ENCODE measurements at places on chromosomes 2 and 18.

- no peak for DNase-seq
Measured at GRCh38 chr2:106124106-106124756, 69.9 kb downstream of the UXS1 start.

- DNase-seq, result no peak
Measured at GRCh38 chr2:236935083-236935482, 150.6 kb upstream of the COPS8 start.

DNA sequence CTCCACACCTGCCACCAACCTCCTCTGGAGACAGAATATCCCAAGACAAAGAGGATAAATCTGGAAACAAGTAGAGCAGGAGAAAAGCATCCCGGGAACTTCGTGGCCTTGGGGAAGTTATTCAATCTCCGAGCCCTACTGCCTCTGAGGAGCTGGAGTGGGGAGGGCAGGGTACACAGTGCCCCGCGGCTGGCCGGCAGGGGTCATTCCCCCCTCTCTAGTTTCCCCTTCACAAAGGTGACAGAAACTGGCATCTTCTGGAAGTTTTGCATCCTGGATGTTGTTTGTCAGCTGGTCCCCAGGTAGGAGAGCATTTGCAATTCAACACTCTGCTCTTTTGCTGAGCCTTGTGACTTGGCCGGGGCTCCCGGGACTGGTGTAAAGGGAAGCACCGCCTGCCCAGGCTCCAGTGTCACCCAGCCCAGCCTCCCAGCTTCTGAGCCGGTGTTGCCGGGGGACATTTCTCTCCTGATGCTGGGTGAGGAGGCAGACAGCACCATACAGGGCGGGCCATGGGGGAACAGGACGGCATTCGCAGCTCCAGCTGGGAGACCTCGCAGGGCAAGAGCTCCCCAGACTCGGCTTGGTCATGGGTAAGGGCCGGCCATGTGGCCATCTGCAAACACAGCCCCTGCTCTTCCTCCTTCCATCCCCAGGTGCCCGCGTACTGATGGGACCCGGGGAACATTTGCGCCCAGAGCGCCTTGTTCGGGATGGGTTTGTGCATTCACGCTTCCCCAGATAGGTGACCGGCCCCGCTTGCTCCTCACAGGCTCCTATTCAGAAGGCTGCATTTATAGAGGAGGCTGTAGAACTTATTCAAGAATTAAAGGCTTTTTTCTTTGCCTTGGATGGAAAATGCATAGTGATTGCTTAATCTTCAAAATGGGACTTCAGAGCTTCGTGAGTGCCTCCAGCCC is 7.4 kb upstream of the NTSR2 start:
- no peak for DNase-seq

GRCh38 chr2:73176881-73177644 is 25.3 kb upstream of the NOTO start:
- peak; percentile 77 for DNase-seq

DNA sequence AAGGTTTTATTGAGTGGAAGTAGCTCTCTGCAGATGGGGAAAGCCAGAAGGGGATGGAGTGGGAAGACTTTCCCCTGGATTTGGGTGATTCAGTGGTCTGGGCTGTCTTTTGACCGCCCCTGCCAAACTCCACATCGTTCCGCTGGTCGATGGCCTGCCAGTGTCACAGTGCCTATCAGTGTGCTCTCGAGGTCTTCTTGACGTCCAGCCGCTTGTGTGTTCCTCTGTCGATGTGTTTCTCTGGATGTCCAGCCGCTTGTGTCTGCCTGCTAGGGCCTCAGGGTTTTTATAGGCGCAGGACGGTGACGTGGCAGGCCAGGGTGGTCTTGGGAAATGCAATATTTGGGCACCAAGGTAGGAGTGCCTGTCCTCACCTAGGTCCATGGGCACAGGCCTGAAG is 1371.4 kb upstream of the PIK3C3 start:
- DNase-seq, result no peak

GRCh38 chr2:127134833-127135830 is 28.2 kb upstream of the BIN1 start:
- DNase-seq, result no peak

- DNase-seq, result no peak
Measured at GRCh38 chr2:195367809-195368208, 289.2 kb upstream of the SLC39A10 start.

GRCh38 chr2:172119089-172119488 is 16.4 kb upstream of the DLX2 start:
- peak; percentile 84 for DNase-seq

DNA sequence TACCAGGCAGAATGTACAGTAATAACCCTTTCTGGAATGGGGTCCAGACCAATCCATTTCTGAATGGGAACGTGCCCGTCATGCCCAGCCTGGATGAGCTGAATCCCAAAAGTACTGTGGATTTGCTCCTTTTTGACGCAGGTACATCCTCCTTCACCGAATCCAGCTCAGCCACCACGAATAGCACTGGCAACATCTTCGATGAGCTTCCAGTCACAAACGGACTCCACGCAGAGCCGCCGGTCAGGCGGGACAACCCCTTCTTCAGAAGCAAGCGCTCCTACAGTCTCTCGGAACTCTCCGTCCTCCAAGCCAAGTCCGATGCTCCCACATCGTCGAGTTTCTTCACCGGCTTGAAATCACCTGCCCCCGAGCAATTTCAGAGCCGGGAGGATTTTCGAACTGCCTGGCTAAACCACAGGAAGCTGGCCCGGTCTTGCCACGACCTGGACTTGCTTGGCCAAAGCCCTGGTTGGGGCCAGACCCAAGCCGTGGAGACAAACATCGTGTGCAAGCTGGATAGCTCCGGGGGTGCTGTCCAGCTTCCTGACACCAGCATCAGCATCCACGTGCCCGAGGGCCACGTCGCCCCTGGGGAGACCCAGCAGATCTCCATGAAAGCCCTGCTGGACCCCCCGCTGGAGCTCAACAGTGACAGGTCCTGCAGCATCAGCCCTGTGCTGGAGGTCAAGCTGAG is 89.6 kb downstream of the SH3BP4 start:
- DNase-seq, result no peak

GRCh38 chr18:76492669-76493212 is 2.3 kb downstream of the ZNF516 start:
- peak; percentile 99 for DNase-seq

GRCh38 chr2:111119822-111120252 is 877 bp upstream of the BCL2L11 start:
- no peak for DNase-seq

- no peak for DNase-seq
Measured at GRCh38 chr2:74858281-74858680, 24.4 kb downstream of the HK2 start.

- no peak for DNase-seq
Measured at GRCh38 chr2:44055229-44055628, 59.4 kb upstream of the LRPPRC start.

DNA sequence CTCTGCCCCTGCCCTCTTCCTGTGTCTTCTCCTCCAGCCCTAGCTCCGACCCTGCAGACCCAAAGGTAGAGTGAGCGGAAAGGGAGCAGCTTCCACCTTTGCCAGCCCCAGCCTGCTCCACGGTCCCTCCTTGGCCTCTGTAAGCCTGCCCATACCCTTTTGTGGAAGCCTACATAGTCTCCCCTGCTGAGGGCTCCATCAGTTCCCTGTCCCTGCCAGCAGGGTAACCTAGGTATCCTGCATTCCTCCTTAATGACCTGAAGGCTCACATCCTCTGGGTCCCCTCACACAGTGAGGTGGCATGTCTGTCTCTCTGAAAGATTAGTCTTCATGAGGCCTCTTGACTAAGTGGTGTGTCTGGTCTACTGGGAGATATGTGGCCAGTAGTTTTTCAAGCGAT is 20.5 kb upstream of the ACKR3 start:
- DNase-seq, result no peak

- DNase-seq, result peak; percentile 4
Measured at GRCh38 chr2:99545066-99545465, 55.2 kb upstream of the REV1 start.

- no peak for DNase-seq
Measured at GRCh38 chr2:236082061-236082460, 86.1 kb downstream of the GBX2 start.

DNA sequence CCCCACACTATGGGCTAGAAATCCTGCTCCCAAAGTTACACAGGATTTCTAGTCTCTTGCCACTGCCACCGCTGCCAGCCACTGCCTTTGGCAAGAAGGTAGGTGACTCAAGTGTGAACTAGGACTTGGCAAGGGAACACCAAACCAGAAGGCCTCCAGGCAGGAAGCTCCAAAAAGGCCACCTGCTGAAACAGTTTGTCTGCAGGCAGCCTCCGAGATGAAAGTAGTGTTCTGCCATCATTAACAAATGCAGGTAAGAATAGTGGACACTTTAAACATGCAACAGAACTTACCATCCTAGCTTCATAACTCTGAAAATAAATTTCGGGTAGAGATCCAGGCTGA is 3.9 kb downstream of the ANKRD44 start:
- peak; percentile 13 for DNase-seq

DNA sequence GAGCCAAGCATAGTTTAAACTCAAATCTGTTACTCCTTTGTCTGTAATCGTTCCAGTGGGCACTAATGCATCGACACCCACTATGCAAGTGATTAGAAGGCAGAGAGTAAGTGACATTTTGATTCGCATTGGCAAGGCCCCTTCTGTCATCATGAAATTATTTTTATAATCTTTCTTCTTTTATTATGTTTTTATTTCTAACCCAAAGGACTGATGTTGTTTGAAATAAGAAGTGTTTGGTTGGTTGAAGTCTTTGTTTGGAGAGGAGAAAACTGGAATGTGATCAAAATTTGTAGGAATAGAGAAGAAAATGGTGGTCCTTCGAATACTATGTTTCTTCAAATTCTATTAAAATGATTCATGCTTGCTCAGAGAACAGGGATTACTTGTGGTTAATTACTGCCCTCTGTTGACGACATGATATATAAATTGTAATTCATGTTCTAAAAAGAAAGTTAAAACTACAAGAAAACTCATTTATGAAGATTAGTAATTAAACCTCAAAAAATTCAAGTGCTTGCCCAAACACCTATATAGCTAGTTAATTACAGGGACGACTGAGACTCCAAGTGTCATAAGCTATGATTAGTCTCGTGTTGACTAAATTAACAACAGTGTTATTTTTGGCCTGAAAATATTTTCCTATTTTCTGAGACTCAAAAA is 26.4 kb upstream of the TFPI start:
- peak; percentile 91 for DNase-seq

DNA sequence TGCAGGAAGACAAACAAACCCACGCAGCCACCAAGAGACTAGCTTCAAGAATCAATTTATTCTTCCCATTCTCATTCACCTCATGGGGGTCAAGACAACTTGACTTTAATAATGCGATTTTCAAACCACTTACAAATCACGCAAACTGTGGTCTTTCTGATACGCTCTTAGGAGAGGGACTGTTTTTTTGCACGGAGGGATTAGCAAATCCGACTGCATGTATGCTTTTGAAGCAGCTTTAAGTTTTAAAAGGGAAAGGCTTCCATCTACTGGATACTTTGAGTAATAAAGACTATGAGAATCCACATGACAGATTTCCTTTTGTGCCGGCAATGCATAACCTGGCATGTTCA is 322.9 kb upstream of the KCNJ3 start:
- peak; percentile 73 for DNase-seq

DNA sequence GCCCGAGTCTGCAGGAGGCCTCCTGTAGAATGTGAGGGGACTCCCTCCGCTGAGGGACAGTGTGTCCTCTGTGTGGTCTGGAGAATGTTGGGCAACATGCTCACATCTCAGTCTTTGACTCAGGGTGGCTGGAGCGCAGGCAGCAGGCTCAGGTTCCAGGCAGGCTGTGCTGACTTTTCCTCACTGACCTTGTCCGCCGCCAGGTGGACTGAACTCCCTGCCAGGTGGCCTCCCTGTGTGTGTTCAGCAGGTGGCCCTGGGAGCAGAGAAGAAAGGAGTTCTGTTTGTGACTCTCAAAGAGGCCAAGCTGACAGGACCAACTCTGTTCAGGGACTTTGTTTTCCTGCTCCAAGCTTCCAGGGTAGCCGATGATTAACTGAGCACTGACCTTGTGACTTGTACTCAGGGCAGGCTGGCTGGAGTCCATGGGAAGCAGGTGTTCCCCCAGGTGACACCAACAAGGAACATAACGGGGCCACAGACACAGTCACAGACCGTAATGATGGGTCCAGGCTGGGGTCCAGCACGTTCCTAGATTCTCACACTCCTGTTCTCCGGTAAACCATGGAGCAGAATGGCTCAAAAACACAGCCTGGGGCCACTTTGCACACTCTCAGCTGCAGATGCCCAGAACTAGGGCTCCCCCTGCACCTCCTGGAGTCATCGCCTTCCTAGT is 439.8 kb downstream of the RNF144A start:
- no peak for DNase-seq

DNA sequence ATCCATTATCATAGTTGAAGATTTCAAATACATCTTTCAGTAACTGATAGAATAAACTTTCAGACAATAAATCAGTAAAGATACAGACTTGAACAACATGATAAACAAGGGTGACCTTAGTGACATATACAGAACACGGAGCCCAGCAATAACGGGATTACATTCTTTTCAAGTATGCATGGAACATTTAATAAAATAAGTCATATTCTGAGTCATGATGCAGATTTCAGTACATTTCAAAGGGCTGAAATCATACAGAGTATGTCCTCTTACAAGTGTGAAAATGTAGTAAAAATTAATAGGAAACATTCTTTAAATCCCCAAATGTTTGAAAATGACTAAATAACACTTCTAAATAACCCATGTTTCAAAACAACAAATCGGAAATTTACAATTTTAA is 17.2 kb upstream of the KLHL29 start:
- DNase-seq, result peak; percentile 28

DNA sequence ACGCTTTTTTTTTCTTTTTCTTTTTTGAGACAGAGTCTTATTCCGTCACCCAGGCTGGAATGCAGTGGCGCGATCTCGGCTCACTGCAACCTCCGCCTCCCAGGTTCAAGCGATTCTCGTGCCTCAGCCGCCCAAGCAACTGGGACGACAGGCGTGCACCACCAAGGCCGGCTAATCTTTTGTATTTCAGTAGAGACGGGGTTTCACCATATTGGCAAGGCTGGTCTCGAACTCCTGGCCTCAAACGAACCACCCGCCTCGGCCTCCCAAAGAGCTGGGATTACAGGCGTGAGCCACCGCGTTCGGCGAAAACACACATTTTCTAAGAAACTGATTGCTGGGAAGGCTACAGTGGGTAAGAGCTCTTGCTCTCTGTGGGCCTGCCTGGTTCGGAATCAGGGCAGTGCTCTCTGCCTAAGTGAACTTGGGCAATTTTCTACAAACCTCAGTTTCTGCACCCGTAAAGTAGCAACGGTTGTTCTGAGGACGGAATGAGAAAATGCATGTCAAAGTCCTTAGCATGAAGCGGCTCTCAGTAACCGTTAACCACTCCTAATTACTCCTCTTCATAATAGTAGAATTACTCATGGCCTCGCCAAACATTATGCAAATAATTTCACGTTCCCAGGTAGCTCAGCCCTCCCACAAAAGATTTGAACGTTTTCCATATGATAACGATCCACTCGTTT is 1.0 kb upstream of the PMAIP1 start:
- no peak for DNase-seq

- no peak for DNase-seq
Measured at GRCh38 chr2:241049739-241050623, 51.6 kb downstream of the SNED1 start.

GRCh38 chr2:207448006-207448405 is 81.8 kb upstream of the CREB1 start:
- no peak for DNase-seq

GRCh38 chr18:52995875-52996274 is 655.9 kb downstream of the DCC start:
- DNase-seq, result no peak
